CD4-positive, alpha-beta T cell treated with Interleukin-4 for 1 hour (primary cell): ENCODE measurements at places on chromosomes 11 and 22.

- no peak for DNase-seq
Measured at GRCh38 chr11:60951606-60951903, 421 bp downstream of the SLC15A3 start.

- DNase-seq = peak; percentile 68
Measured at GRCh38 chr11:297586-298405, 1.5 kb downstream of the IFITM5 start.

- DNase-seq = no peak
Measured at GRCh38 chr11:17294033-17294432, 17.5 kb downstream of the NUCB2 start.

GRCh38 chr11:100932474-100933100 lies 197.0 kb downstream of the PGR start:
- no peak for DNase-seq

- DNase-seq = no peak
Measured at GRCh38 chr22:29074276-29074772, 1.5 kb downstream of the KREMEN1 start.

GRCh38 chr11:16169541-16169940 lies 186.8 kb downstream of the SOX6 start:
- DNase-seq = no peak

GRCh38 chr11:119087747-119088241 lies 3.1 kb downstream of the HMBS start:
- no peak for DNase-seq

GRCh38 chr22:50302564-50302963 lies 4.9 kb downstream of the PLXNB2 start:
- DNase-seq = no peak
